NCI-H2081 (cell line): ENCODE measurements at places on chromosomes 5 and 9.

DNA sequence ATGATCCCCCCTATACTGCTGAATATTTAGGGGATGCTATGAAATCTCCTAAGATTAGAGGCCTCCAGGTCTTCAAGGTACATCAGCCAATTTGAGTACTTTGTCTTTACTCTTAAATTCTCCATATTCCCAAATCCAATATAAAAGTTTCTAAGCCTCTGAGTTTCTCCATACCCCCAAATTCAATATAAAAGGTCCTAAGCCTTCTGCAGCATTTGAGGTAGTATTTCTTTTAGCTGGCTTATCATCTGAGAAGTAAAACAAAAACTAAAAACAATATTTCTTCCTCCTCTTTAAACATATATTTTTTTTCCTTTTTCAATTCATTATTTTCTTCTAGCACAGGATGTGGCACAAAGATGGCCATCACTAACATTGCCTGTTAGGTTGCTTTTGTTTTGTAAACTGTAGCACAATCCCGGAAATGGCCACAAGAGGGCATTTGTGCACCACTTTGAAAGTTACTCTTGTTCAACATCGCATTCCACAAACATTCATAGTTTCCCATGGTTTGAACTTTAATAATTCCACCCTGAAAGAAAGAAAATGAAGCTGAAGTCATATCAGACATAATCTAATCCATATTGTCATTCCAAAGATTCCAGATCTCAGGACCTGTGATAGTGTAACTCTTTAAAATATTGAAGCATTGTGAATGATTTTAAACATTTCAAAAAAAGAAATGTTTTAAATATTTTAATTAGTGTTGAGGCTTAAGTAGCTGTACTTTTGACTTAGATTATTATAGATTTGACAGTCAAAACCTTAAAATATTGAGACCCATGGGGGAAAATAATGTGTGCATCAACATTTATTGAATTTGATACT, 21.0 kb upstream of the SCGB3A2 start:
- peak; percentile 11 for DNase-seq

- no peak for DNase-seq
These were observed 114.8 kb downstream of the TLE4 start for GRCh38 chr9:79686381-79687130.

GRCh38 chr9:401223-401622, 186.6 kb downstream of the DOCK8 start:
- no peak for DNase-seq

DNA sequence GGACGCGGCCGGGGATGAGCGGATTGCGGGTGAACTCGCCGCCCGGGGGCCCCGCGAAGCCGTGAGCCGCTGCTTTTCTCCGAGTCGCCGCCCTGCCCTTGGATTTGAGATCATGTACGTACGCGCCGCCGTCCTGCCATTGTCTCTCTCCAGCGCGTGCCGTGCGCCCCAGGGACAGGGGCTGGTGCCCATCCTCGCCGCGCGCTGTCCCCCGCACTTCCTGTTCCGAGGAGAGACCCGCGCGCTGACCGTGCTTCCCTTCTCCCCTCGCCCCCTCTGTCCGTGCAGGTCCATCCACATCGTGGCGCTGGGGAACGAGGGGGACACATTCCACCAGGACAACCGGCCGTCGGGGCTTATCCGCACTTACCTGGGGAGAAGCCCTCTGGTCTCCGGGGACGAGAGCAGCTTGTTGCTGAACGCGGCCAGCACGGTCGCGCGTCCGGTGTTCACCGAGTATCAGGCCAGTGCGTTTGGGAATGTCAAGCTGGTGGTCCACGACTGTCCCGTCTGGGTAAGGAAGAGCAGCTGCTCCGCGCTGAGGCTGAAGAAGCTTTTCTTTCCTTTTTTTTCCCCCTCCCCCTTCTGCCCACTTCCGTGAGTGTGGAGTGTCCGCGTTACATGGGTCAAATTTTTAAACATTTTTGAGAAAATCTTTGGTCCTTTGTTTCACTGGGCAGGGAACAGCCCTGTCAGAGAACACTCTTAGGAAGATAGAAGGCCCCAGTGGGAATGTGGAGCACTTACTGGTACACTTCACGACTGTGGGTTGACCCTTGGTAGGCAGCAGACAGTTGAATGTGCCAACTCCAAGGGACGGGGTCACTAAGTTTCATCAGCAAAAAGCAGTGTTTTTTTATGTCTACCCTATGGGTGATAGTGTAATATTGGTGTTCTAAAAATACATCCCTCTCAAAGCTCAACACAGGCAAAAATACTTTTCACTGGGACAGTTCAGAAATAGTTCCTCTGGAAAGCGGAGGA, 727 bp downstream of the RHOBTB3 start:
- peak; percentile 65 for DNase-seq

- no peak for DNase-seq
These were observed 27.3 kb upstream of the SHB start for GRCh38 chr9:38096238-38096805.

GRCh38 chr9:29456940-29457339, 1883.7 kb upstream of the C9orf72 start:
- no peak for DNase-seq

- DNase-seq: no peak
These were observed 988.3 kb downstream of the DTWD2 start for GRCh38 chr5:117999939-118000549.

GRCh38 chr9:86573886-86574285, 219.7 kb upstream of the TUT7 start:
- DNase-seq: no peak

DNA sequence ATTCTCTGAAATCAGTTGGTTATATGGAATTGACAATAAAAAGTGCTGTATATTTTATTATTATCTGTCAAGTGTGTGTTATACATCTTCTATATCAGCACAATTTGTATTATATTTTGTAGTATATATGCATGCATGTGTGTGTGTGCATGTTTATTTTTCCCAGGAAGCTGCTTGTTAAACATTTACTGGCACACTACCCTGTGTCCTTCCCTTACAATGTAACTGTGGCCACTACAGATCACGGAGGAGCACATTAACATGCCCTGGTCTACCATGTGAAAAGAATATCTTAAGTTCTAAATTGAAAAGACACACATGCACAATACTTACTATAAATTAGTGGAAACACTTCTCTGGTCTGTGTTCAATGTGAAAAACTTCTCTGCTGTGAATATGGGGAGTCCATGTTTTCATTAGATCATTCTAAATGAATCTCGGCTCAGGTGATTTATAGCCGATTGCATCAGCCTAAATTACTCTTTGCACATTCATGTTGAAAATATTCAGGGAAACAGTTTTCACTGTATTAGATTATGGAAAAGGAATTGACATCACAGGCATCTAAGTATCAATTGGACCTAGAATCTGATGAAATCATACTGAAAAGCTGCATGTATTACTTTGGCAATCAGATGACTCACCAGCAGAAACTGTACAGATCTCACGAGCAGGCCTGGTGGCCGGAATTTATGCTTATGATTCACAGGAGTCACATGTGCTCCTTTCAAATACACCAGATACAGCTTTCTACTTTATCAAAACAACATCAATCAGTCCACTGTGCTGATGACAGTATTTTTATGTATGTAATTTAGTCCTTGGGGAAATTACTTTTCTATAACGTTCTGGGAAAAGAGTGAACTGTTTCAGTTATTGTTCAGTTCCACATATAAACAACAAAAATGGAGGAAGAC, 39.4 kb downstream of the LURAP1L start:
- DNase-seq: peak; percentile 86

GRCh38 chr9:27590651-27591050, 17.4 kb upstream of the C9orf72 start:
- no peak for DNase-seq

- no peak for DNase-seq
These were observed 23.0 kb downstream of the SLC36A1 start for GRCh38 chr5:151470439-151470838.

DNA sequence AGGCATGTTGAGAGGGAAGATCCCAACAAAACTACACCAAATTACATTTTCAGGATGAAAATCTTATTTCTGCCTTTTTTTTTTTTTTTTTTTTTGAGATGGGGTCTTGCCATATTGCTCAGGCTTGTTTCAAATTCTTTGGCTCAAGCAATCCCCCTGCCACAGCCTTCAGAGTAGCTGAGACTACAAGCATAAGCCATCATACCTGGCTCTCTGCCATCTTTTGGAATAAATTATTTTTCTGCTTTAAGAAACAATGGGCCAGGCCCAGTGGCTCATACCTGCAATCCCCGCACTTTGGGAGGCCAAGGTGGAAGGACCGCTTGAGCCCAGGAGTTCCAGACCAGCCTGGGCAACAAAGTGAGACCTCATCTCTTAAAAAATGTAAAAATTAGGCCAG, 14.3 kb downstream of the AFF4 start:
- DNase-seq: no peak
